Pulmonary artery endothelial cell (primary cell): ENCODE measurements at places on chromosomes 2 and 18. TPM values are rescaled to one million over a fixed set of nuclear protein-coding genes. Genes with fewer than 3 reads are reported as not detected.

The STRN gene
- total RNA-seq = 19.6 and 34.3 TPM in 2 replicates

The TUBA4B gene
- not detected in 2 replicates for total RNA-seq

The TSPYL6 gene
- total RNA-seq = not detected in 2 replicates

The CPO gene
- total RNA-seq = not detected in 2 replicates

The CNRIP1 gene
- total RNA-seq = 40.0 and 48.6 TPM in 2 replicates

The PTCD3 gene
- total RNA-seq = 63.3 and 105 TPM in 2 replicates

The IL1R2 gene
- total RNA-seq = 0.13 TPM in 1 of 2 replicates, not detected in the other

The EHBP1 gene
- total RNA-seq = 22.2 and 33.5 TPM in 2 replicates

The EGR4 gene
- total RNA-seq = not detected in 2 replicates

The SP140 gene
- total RNA-seq = not detected in 2 replicates

The INHA gene
- total RNA-seq = not detected in 2 replicates

The DCDC2C gene
- not detected in 2 replicates for total RNA-seq

The CYS1 gene
- total RNA-seq = 0.04 and 0.07 TPM in 2 replicates

The ZSWIM2 gene
- not detected in 2 replicates for total RNA-seq

The DSG3 gene
- 0.07 TPM in 2 replicates for total RNA-seq

The SLC19A3 gene
- 0.07 and 0.39 TPM in 2 replicates for total RNA-seq

The SEMA4F gene
- 5.5 and 6.4 TPM in 2 replicates for total RNA-seq

The CRYBA2 gene
- not detected in 2 replicates for total RNA-seq

The ABCG8 gene
- not detected in 2 replicates for total RNA-seq

The RNF152 gene
- total RNA-seq = 46.2 and 76.5 TPM in 2 replicates

The LAMA1 gene
- total RNA-seq = under 0.01 and 0.07 TPM in 2 replicates

The ALPG gene
- total RNA-seq = not detected in 2 replicates
